ENCODE measurements at places on chromosomes 5 and 9. TPM values are rescaled to one million over a fixed set of nuclear protein-coding genes. Genes with fewer than 3 reads are reported as not detected.

Gene FBLL1
- not detected for total RNA-seq

Gene MPDZ
- not detected for total RNA-seq

Gene PCDHB10
- not detected for total RNA-seq

Gene PDZD2
- total RNA-seq, result 0.15 TPM

Gene OTP
- not detected for total RNA-seq

Gene IL5
- 84.3 TPM for total RNA-seq

Gene PRRC1
- total RNA-seq, result 32.4 TPM

Gene MAML1
- total RNA-seq, result 30.9 TPM

Gene HRCT1
- not detected for total RNA-seq

DNA sequence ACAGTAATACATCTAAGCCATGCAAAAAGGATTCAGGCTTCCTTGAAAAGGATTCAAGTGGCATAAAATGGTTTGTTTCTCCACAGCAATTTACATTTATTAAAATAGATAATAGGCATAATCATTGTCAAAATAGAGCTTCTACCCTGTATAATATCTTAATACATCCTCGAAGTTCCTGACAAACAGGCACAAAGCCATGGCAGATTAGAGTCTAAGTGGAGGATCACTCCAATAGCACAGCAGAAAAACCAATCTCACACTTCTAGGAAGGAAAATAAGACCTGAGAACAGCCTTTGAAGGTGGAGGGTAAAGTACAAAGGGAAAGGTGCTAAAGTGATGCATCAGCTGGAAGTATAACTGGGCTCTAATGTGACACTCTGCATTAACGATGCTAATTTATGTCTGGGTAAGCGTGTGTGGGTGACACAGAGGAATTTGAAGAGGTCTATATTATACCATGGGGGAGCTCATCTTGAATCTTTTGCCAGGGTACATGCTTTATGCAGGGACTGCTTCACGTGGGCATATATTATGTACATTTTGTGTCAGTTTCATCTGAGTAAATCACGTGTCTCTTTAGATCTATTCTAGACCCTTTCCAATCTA lies 28.8 kb downstream of the PPP2R2B start:
- H3K27ac ChIP-seq, result no peak overlapping the region
- no peaks in the 10 kb centered on the region for H3K36me3 ChIP-seq
- H3K4me1 ChIP-seq, result no peaks in the 10 kb centered on the region

DNA sequence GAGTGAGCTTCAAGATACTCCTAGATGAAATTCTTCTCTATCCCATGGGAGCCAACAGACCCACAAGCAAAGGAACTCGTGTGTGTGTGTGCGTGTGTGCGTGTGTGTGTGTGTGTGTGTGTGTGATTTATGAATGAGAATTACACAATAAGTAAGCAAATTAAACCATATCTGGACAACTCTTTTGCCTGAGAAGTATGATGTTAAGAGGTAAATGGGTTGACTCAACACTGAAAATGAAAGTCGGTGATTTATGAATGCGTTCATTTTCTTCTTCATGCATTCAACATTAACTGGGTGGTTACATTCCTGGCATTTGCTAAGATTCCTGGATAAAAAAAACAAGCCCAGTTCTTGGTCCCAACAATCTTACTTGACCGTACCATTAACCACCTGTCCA lies 171.3 kb upstream of the ZNF462 start:
- no peak overlapping the region for H3K4me3 ChIP-seq
- H3K27ac ChIP-seq, result no peak overlapping the region
- H3K36me3 ChIP-seq, result no peaks in the 10 kb centered on the region
- no peaks in the 10 kb centered on the region for H3K27me3 ChIP-seq

DNA sequence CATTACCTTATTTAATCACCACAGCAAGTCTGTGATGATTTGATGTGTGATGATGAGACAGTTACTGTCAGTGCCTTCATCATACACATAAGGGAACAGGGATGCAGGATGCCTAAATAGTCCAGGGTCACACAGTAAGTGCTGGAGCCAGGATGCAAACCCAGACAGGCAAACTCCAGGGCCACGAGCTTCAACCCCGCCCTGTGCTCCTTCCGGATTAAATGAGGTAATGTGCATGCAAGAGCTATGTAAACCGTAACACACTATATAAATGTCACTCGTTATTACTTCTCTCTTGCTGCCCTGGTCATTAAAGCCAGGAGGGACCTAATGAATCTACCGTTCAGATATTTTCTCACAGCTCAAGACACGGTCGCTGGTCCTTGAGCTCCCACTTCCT lies 12.8 kb downstream of the SMIM23 start:
- H3K4me3 ChIP-seq, result no peak overlapping the region
- H3K36me3 ChIP-seq, result no peaks in the 10 kb centered on the region
- no peak for DNase-seq
- H3K27ac ChIP-seq, result no peak overlapping the region
- H3K27me3 ChIP-seq, result no peaks in the 10 kb centered on the region

GRCh38 chr9:1440256-1440655 lies 390.1 kb downstream of the DMRT2 start:
- H3K4me1 ChIP-seq, result no peaks in the 10 kb centered on the region
- no peak overlapping the region for H3K4me3 ChIP-seq
- no peak for DNase-seq
- no peak overlapping the region for H3K27ac ChIP-seq

- no peaks in the 10 kb centered on the region for H3K4me1 ChIP-seq
- H3K27ac ChIP-seq, result no peak overlapping the region
- no peak overlapping the region for H3K4me3 ChIP-seq
- peaks cover 5% of the 10 kb centered on the region for H3K27me3 ChIP-seq
Measured at GRCh38 chr5:142597546-142598337, 88.1 kb downstream of the FGF1 start.

GRCh38 chr5:132674671-132675506 lies 1.1 kb downstream of the IL4 start:
- peak overlapping the region; percentile 28 for H3K27ac ChIP-seq
- no peak overlapping the region for H3K4me3 ChIP-seq
- peaks cover 9% of the 10 kb centered on the region for H3K4me1 ChIP-seq
- no peaks in the 10 kb centered on the region for H3K27me3 ChIP-seq

DNA sequence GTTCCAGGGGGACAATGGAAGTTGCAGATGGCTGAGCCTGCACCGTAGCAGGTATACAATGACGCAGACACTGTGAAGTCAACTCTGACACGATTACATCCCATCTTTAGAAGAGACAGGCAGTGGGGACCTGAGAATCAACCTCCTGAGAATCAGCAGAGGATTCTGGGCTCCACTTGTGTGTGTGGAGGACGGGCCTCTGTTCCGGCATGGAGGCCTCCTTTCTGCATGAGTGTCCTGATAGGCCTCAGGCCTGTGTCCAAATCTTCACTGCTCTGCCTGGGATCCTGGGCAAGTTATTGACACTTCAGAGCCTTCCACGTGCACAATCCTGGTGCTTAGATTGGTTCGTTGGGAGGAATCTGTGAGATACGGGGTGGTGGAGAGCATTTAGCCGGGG lies 151.2 kb upstream of the COL5A1 start:
- DNase-seq, result no peak
- H3K4me1 ChIP-seq, result no peaks in the 10 kb centered on the region
- no peaks in the 10 kb centered on the region for H3K36me3 ChIP-seq
- H3K27me3 ChIP-seq, result peaks cover 3% of the 10 kb centered on the region

DNA sequence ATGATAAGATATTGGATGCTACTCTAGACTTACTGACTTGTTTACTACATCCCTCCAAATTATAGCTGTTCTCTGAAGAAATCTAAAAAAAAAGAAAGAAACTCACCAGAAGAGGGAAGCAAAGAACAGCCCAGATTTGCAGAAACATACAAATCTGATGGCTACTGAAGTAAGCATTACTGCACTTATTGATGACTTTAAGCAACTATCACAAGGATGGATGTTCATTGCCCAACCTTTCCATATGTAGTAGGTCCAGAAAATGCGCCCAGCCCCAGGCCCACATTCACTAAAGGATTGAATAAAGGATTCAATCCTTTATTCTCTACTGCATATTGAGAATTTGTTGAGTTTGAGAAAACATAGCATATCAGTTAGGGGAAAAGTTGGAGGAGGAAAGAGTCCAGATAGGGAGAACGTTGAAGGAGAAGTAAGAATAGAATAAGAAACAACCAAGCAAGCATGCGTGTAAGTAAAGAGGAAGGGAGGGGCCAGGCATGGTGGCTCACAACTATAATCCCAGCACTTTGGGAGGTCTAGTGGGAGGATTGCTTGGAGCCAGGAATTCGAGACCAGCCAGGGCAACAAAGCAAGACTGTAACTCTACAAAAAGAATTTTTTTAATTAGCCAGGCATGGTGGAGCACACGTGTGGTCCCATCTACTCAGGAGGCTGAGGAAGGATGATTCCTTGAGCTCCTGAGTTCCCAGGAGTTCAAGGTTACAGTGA lies 33.8 kb upstream of the DTWD2 start:
- H3K4me1 ChIP-seq, result no peaks in the 10 kb centered on the region
- H3K36me3 ChIP-seq, result no peaks in the 10 kb centered on the region
- H3K27me3 ChIP-seq, result no peaks in the 10 kb centered on the region
- no peak overlapping the region for H3K27ac ChIP-seq
- DNase-seq, result no peak
- no peak overlapping the region for H3K4me3 ChIP-seq

GRCh38 chr9:97640325-97640724 lies 6.7 kb downstream of the NCBP1 start:
- peaks cover 22% of the 10 kb centered on the region for H3K36me3 ChIP-seq
- no peaks in the 10 kb centered on the region for H3K27me3 ChIP-seq
- DNase-seq, result no peak
- H3K4me1 ChIP-seq, result peaks cover 35% of the 10 kb centered on the region

GRCh38 chr5:149442563-149443182 lies 63.6 kb upstream of the IL17B start:
- no peaks in the 10 kb centered on the region for H3K27me3 ChIP-seq
- no peaks in the 10 kb centered on the region for H3K36me3 ChIP-seq
- peak; percentile 60 for DNase-seq
- H3K4me1 ChIP-seq, result no peaks in the 10 kb centered on the region
- H3K4me3 ChIP-seq, result no peak overlapping the region

DNA sequence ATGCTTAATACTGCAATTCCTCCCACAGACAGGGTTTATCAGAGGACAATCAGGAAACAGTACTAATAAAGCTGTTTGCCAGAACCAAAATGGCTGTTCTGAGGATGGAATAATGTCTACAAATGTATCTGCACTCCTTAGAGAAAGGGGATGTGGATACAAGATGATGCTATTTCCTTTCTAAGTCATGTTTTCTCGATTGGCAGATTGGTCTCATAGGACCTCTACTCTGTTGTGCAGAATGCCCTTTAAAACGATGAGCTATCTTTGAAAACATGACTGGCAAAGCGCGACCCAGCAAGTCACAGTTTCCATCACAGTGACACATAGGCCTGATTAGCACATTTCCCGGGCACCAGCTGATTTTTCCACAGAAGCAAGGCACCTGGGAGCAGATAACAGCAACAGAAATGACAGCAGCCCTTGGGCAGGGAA lies 54.0 kb downstream of the AOPEP start:
- no peaks in the 10 kb centered on the region for H3K27me3 ChIP-seq
- H3K4me1 ChIP-seq, result no peaks in the 10 kb centered on the region
- no peak for DNase-seq
- no peak overlapping the region for H3K4me3 ChIP-seq
- H3K36me3 ChIP-seq, result no peaks in the 10 kb centered on the region

- no peaks in the 10 kb centered on the region for H3K4me1 ChIP-seq
- no peak overlapping the region for H3K27ac ChIP-seq
- no peaks in the 10 kb centered on the region for H3K36me3 ChIP-seq
- no peaks in the 10 kb centered on the region for H3K27me3 ChIP-seq
- H3K4me3 ChIP-seq, result no peak overlapping the region
Measured at GRCh38 chr5:155004138-155004744, 9.3 kb upstream of the KIF4B start.

All from CD8-positive, alpha-beta memory T cell (primary cell).